ENCODE measurements at places on chromosomes 12 and 14. TPM values are rescaled to one million over a fixed set of nuclear protein-coding genes. Genes with fewer than 3 reads are reported as not detected.

REC8 gene
- 4.8 TPM for polyA plus RNA-seq

DPF3 gene
- 21.2 TPM for polyA plus RNA-seq

CDCA3 gene
- polyA plus RNA-seq = 0.65 TPM

KRT85 gene
- not detected for polyA plus RNA-seq

CACNB3 gene
- polyA plus RNA-seq = 4.4 TPM

CLEC4E gene
- 0.72 TPM for polyA plus RNA-seq

SPTB gene
- polyA plus RNA-seq = 60.3 TPM

NTN4 gene
- 23.9 TPM for polyA plus RNA-seq

COQ6 gene
- 30.4 TPM for polyA plus RNA-seq

RTN1 gene
- polyA plus RNA-seq = 0.15 TPM

IFT81 gene
- 6.7 TPM for polyA plus RNA-seq

UNC79 gene
- polyA plus RNA-seq = 0.15 TPM

CCNT1 gene
- 5.4 TPM for polyA plus RNA-seq

TAS2R20 gene
- polyA plus RNA-seq = 0.18 TPM

STYK1 gene
- 0.01 TPM for polyA plus RNA-seq
